NCI-H345 (cell line): ENCODE measurements at places on chromosomes 7 and 10.

DNA sequence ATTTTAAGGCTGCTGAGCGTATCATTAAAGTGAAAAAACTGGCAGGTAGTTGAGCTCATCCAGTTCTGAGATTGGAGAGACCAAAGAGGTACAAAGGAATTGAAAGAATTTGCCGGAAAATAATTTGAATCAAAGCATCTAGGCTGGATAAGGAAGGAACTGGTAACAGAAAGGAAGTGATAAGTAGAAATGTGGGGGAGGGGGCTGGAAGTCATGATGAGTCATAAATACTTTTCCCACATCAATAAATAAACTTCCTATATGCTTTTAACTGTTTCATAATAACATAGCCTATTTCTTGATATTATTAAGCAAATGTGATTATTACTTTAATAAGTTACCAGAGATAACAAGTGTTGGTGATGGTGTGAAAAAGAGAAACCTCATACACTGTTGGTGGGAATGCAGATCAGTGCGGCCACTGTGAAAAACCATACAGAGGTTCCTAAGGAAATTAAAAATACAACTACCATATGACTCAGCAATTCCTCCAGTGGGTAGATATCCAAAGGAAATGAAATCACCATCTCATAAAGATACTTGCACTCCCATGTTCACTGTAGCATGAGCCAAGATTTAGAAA is 27.0 kb downstream of the ZNF438 start:
- DNase-seq = no peak

DNA sequence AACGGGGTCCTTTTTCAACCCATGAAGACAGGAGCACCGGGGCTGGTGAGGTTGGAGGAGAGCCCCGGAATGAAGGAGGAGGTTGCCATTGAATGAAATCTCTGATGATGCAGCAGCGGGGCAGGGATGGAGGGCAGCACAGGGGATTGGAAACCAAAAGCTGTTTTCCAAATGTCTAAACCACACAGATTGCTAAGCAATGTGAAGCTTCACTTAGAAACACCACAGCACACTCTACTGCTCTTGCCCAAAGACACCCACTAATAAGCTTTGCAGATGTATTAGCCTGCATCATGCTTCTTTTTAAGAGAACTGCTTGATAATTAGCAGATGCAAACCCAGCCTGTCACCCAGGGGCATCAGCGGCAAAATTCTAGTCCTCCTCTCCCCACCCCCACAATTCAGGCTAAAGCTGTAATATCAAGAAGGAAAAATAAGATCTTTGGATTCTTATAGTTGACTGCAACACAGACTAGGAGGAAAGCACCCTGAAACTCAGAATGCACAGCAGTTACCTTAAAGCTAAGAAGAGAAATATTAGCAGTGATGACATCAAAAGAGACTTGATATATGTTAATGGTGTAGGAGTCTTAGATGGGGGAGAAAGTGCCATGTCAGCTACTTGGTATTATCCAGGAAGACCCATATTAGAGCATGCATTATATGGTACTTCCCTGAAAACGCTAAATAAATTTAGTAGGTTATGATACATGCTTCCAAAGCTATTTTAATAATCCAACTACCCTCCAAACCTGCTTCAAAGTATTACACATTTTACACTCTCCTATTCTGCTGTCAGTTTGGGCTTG is 666.7 kb downstream of the KCNMA1 start:
- no peak for DNase-seq

GRCh38 chr7:108589874-108590273 is 20.2 kb downstream of the DNAJB9 start:
- no peak for DNase-seq

GRCh38 chr10:13788711-13789447 is 202.1 kb downstream of the PRPF18 start:
- DNase-seq = no peak

DNA sequence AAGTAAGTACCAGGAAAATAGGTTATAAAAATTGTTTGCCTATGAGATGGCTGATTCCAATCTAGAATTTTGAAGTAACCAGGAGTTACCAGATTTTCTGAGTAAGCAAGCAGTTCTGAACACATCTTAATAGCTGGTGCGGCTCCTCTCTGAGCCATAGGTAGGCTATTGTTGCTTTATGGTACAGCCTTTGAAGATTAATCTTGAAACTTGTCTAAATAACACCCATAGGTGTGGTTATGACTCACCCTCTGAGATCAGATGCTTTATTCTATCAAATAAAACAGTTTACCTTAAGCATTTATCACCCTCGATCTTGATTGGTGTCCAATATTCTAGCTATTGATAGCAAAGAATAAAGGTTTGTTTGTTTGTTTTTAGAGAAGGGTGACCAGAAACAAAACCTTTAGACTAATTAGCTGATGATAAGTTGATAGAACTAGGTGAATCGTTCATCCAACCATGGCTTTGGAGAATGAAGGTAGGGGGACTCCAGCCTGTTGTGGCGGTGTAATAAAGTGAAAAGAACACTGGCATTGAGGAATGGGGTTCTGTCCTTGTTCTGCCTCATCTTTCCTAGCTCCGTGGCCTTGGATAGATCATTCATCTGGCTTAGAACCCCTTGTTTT is 72.2 kb downstream of the VTI1A start:
- DNase-seq = no peak

DNA sequence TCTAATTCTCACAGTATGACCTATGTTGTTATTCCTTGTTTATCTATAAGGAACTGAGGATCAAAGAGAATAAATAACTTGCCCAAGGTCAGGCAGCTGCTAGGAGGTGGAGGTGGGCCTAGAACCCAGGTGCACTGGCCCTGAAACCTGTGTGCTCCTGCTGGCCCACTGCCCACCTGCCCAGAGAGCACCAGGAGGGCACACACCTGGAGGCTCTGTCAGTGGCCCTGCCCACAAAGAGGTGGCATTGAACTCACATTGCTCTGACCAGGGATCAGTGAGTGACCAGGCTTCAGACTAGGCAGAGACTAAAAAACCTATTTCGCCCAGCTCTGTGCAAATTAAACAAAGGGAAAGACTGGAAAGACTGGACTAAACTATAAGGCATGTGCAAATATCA is 210.6 kb downstream of the TNS3 start:
- DNase-seq = no peak

DNA sequence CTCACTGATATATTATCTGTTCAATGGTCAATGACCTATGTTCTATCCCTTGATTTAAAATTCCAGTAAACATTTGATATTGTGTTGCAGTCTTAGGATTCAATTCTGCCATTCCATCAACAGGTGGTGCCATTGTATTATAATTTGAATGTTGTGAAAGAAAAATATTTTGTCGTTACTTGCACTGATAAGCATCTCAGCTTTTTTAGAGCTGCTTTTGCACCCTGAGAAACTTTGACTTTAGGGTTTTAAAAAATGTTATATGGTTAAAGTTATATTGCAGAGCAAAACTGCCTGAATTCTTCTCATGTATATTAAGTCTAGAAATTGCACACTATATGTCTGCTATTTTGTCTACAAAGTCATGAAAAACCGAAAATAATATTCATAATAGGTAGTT is 18.8 kb upstream of the MINDY3 start:
- DNase-seq = peak; percentile 26

DNA sequence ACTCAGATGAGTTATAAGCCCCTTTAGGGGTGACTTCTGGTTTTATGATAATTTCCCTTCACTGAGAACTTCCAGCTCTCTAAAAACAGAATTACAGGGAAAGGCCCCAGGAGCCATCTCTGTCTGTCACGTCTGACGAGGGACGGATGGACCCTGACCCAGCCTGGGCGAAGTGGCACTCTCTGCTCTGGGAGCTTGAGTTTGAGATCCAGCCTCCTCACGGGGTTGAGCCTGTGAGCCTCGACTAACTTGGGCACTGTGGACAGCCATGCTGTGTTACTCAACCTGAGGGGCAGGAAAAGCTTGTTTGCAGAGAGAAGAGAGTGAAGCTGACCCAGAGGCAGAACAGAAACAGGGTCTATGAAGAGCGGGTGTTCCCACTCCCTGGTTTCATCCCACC is 54.6 kb upstream of the MNX1 start:
- no peak for DNase-seq

- DNase-seq = peak; percentile 52
Measured at GRCh38 chr7:16753932-16754855, 639 bp downstream of the TSPAN13 start.

GRCh38 chr10:131804551-131805295 is 96.1 kb upstream of the PPP2R2D start:
- no peak for DNase-seq

- no peak for DNase-seq
Measured at GRCh38 chr10:11219431-11219830, 201.8 kb downstream of the CELF2 start.

DNA sequence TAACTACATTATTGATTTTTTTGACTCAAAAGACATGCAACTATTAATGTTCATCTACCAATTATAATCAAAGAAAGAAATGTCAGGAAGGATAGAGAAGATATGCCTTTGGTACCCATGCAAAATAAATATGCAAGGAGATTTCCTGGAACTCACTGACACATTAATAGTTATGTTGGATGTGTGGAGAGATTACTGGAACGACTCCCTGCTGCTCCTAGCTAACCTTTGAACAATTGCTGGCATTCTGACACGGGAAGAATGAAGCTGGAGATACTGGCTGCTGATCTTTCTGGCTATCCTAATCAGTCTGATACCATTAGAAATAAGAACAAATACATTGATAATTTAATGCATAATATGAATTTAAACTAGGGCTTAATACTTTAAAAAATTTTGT is 507.9 kb upstream of the NRG3 start:
- no peak for DNase-seq

GRCh38 chr7:155219947-155220769 is 77.5 kb upstream of the INSIG1 start:
- DNase-seq = peak; percentile 63
